ENCODE measurements at places on chromosomes 5 and 9.

- no peak for DNase-seq
These were observed 194.9 kb downstream of the DIRAS2 start for GRCh38 chr9:90447773-90448172.

DNA sequence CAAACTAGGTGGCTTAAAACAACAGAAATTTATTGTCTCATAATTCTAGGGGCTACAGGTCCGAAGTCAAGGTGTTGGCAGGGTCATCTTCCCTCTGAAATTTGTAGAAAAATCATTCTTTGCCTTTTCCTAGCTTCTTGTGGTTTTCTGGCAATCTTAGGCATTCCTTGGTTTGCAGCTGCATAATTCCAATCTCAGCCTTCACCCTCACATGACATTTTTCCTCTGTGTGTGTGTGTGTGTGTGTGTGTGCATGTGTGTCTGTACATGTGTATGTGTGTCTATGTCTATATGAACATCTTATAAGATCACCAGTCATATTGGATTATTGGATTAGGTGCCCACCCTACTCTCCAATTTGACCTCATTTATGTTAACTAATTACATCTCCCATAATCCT lies 330.6 kb downstream of the CHSY3 start:
- DNase-seq = no peak

DNA sequence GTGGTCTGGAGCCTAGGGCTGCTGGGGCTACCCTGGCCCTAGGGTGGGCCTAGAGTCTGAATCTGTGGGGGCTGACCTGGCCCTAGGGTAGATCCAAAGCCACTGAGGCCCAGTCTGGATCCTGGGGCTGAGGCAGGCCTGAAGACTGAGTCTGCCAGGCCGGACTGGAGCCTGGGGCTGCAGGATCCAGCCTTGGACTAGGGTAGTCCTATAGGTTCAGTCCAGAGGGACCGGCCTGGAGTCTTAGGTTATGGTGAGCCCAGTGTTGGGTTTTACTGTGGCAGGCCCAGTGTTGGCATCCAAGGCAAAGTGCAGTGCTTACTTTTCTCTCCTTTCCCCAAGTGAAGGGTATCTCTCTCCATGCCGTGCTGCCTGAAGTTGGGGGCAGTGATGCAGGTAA lies 227.9 kb upstream of the TAS2R1 start:
- DNase-seq = no peak

- no peak for DNase-seq
These were observed 412 bp downstream of the PHF24 start for GRCh38 chr9:34958411-34958982.

- DNase-seq = no peak
These were observed 56.6 kb upstream of the CAMK4 start for GRCh38 chr5:111167551-111167950.

DNA sequence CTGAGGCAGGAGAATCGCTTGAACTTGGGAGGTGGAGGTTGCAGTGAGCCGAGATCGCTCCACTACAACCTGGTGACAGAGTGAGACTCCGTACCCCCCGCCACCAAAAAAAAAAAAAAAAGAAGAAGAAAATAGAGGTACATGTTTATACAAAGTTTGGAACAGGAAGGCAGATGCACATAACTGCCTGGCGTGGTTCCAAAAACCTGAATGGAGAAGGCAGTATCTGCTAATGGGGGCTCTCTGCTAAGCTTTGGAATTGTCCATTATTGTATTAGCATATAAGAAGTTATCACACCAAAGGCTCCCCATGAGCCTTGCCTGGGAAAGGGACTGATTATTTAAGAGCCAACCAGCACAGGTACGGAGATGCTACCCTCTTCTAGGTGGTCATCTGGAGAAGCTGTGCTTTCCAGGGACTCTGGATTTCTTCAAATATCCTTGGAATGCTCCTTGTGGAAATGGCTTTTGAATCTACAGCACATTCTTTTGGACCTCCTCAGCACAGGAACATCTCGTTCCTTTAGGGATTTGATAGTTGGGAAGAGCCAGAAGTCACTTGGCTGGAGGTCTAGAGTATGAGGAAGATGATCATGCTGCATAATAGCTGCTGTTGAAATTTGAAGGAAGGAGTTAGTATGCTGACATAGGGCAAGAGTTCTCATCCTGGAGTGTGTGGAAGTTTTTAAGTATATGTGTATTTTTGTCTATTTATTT lies 42.5 kb upstream of the ABCA1 start:
- DNase-seq = no peak

DNA sequence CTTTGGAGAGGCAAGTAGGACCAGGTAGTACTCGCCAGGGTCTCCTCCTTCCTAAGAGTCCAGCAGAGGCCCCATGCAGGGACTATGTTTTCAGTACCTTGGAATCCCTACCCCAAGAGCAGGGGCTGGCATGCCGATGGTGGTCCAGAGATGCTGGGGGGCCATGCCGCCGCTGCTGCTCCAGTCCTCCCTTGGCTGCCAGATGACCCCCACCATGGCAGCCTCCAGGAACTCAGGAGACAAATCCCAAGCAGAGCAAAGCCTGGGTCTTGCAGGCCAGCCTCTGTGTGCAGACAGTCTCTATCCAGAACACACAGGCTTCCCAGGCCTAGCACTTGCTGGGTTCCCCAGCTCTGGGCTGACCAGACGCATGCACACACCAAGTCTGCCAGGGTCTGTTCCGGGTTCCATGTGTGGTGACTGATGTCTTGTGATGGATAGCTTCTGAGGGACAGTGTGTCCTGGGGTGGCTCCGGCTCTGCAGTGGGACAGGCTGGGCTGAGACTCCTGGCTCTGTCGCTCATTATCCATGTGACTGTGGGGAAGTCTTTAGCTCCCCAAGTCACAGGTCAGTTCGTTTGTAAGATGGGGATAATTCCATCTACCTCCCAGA lies 127.3 kb downstream of the CRB2 start:
- no peak for DNase-seq

DNA sequence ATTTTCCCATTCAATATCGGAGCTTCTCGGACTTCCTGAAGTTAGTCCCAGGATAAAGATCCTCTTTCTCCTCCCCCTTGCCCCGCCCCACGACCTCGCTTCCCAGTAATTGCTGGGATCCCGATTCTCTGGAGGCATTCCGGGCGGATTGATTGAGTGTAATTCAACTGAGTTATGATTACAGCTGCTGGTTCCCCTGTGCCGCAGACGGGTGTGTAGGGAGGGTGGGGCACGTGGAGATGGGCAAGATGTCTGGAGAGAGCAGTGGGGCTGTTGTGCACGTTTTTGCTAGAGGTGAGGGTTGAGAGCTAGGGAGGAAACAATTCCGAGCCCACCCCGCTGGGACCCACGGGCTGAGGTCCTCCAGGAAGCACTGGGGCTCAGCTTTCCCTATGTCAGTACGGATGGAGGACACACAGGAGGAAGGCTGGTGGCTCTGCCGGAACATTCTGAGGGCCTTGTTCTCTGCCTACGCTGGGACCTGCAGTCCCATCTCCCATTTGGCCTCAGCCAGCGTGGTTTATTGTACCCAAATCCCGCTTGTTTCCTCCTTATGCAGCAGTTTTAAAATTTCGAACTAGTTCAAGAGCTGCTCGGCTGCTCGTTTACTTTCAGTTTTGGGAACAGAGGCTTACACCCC lies 2.4 kb upstream of the DMRT2 start:
- DNase-seq = no peak

- no peak for DNase-seq
These were observed 57.6 kb downstream of the HMCN2 start for GRCh38 chr9:130323051-130323745.

DNA sequence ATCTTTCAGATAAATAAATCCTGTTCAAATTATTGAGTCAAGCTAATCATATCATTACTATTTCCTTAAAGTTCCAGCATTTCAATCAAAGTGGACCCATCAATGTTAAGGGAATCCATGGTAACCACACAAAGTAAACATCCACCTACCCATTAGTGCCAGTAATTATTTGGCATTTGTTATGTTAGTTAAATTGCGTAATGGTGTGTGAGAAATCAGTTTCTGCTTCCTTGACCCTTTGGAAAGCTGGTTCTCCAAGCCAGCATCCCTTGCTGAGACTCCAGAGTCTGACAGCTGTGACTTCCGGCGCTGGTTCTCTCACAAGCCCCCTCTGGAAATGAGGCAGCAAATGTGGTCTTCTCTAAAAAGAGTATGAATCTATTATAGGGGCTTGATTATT lies 308.6 kb upstream of the EFNA5 start:
- no peak for DNase-seq

- DNase-seq = no peak
These were observed 66.7 kb downstream of the TRIO start for GRCh38 chr5:14209836-14210235.

- DNase-seq = no peak
These were observed 294.6 kb upstream of the PUM3 start for GRCh38 chr9:3138231-3139229.

DNA sequence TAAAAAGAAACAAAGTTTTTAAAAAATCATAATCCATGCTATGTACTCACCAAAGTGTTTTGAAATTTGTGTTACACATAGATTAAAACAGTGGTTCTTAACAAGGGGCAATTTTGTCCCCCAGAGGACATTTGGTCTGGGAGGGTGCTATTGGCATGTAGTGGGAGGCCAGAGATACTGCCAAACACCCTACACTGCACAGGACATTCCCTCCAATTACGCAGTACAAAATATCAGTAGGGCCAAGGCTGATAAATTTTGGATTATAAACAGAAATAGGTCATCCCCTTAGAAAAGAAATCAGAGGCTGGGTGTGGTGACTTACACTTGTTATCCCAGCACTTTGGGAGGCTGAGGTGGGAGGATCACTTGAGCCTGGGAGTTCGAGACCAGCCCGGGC lies 38.9 kb downstream of the ELL2 start:
- DNase-seq = no peak

- DNase-seq = no peak
These were observed 268.3 kb downstream of the GADD45G start for GRCh38 chr9:89872913-89873707.

- peak; percentile 56 for DNase-seq
These were observed 20.7 kb upstream of the ROPN1L start for GRCh38 chr5:10420932-10421331.

- no peak for DNase-seq
These were observed 28.2 kb downstream of the NR6A1 start for GRCh38 chr9:124742940-124743339.

- no peak for DNase-seq
These were observed 95.1 kb downstream of the MEF2C start for GRCh38 chr5:88787856-88788255.

GRCh38 chr5:181241393-181241975 lies 2.2 kb downstream of the RACK1 start:
- no peak for DNase-seq

GRCh38 chr5:31365776-31366175 lies 166.1 kb downstream of the DROSHA start:
- no peak for DNase-seq

- no peak for DNase-seq
These were observed 197.9 kb downstream of the KCTD16 start for GRCh38 chr5:144368556-144368955.

Data from hematopoietic multipotent progenitor cell treated with erythropoietin and hydrocortisone succinate and interleukin-3 and kit ligand, for 15 days (in vitro differentiated cells).